ENCODE measurements at places on chromosomes 6 and 20. TPM values are rescaled to one million over a fixed set of nuclear protein-coding genes. Genes with fewer than 3 reads are reported as not detected.

MRPS10 gene
- total RNA-seq: 38.6 TPM

- no peak overlapping the region for H3K4me3 ChIP-seq
- DNase-seq: no peak
- H3K36me3 ChIP-seq: no peaks in the 10 kb centered on the region
- H3K4me1 ChIP-seq: peaks cover 28% of the 10 kb centered on the region
- no peaks in the 10 kb centered on the region for H3K27me3 ChIP-seq
Measured at GRCh38 chr6:54801669-54802068, 44.9 kb upstream of the FAM83B start.

GRCh38 chr6:13872681-13873080, 52.1 kb upstream of the RNF182 start:
- peak overlapping the region; percentile 99 for H3K27ac ChIP-seq
- H3K36me3 ChIP-seq: no peaks in the 10 kb centered on the region
- no peaks in the 10 kb centered on the region for H3K27me3 ChIP-seq
- H3K4me1 ChIP-seq: peaks cover 17% of the 10 kb centered on the region
- DNase-seq: no peak
- H3K4me3 ChIP-seq: peak overlapping the region; percentile 53

- H3K4me3 ChIP-seq: no peak overlapping the region
- no peak for DNase-seq
- no peak overlapping the region for H3K27ac ChIP-seq
- no peaks in the 10 kb centered on the region for H3K27me3 ChIP-seq
Measured at GRCh38 chr20:1478566-1478965, 11.9 kb upstream of the NSFL1C start.

DNA sequence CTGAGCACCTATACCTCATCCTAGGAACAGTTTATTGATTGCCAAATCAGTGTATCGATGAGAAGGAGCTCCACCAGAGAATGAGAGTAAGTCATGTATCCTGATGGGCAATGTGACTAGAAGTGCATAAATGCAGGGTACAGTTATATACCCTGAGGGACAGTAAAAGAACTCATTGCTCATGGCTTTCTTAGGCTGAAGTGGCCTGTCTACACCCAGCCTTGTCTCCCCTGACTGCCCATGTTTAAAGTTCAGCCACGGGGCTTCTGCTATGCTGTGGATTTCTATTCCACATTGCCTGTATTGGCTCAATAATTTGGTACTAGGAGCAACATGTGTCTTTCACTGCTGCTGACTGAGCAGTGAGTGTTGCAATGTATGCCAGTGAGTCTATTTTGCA, 400.4 kb upstream of the IMPG1 start:
- no peak overlapping the region for H3K27ac ChIP-seq

OR12D3 gene
- total RNA-seq: not detected

DNA sequence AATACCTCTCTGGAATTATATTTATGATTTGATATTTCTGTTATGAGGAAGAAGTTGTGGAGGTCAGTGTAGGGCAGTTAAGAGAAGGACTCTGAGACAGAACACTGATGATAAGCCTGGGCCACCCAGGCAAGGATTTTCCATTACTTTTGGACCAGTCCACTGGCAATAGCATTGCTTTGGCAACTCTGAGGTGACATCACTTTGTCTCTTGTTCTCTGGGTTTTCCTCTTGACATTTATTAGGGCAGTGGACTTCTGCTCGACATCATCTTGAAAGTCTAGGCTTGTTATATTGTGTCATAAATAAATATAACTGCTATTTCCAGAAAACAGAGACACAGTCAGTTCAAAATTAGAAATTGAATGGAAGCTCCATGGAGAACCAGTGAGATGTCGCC, 268.0 kb downstream of the SMOC2 start:
- no peak overlapping the region for H3K4me3 ChIP-seq
- DNase-seq: no peak
- no peaks in the 10 kb centered on the region for H3K36me3 ChIP-seq
- H3K27me3 ChIP-seq: no peaks in the 10 kb centered on the region
- H3K27ac ChIP-seq: no peak overlapping the region
- H3K4me1 ChIP-seq: no peaks in the 10 kb centered on the region

DNA sequence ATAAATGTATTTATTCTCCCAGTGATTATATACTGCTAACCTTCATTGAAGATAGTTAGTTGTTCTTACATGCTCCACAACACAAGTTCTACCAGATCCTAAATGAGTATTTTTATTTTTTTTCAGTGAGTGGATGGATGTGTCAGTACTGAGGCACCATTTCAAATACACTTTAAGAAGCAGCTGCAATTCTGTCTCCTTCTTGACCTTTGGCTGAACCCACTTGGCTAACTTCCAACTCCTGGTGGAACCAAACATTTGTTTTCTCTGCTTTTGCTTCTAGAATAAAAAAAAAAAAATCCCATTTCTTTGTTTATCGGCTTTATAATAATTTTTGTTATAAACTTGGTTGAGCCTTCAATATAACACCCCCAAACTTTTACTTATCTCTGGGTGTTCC, 458.3 kb upstream of the MAP3K7 start:
- no peaks in the 10 kb centered on the region for H3K27me3 ChIP-seq
- no peaks in the 10 kb centered on the region for H3K36me3 ChIP-seq
- no peak overlapping the region for H3K4me3 ChIP-seq
- no peak overlapping the region for H3K27ac ChIP-seq

DNA sequence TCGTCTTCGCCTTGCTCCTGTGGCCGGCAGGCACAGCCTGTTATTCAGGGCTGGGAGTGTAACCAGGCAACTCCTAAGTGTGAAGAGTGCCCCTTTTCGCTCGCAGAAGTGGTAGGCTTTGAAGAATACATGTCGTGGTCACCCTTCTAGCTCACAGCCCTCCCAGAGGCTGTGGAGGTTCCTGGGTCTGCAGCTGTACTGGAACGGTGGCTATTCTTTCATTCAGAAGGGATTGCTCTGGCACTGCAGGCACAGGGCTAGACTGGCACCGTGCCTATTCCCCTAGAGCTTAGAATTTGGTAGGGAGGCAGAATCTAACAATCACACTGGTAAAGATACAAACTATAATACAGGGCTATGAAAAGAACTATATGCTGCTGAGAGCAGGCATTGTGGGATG, 1.1 kb upstream of the SRSF12 start:
- H3K36me3 ChIP-seq: no peaks in the 10 kb centered on the region
- no peaks in the 10 kb centered on the region for H3K4me1 ChIP-seq
- DNase-seq: no peak
- H3K27ac ChIP-seq: no peak overlapping the region
- H3K4me3 ChIP-seq: no peak overlapping the region

WFDC10B gene
- total RNA-seq: not detected

GRCh38 chr6:137036566-137037300, 8.0 kb downstream of the IL20RA start:
- no peak for DNase-seq
- no peak overlapping the region for H3K4me3 ChIP-seq
- no peaks in the 10 kb centered on the region for H3K4me1 ChIP-seq
- H3K27me3 ChIP-seq: no peaks in the 10 kb centered on the region
- no peaks in the 10 kb centered on the region for H3K36me3 ChIP-seq

ZNF322 gene
- total RNA-seq: 22.5 TPM

RRAGD gene
- total RNA-seq: 5.9 TPM

- no peak overlapping the region for H3K4me3 ChIP-seq
- H3K27me3 ChIP-seq: no peaks in the 10 kb centered on the region
- no peak overlapping the region for H3K27ac ChIP-seq
- no peaks in the 10 kb centered on the region for H3K4me1 ChIP-seq
Measured at GRCh38 chr6:25389471-25389870, 110.3 kb downstream of the CARMIL1 start.

WFDC2 gene
- 14.3 TPM for total RNA-seq

GRCh38 chr6:29483735-29484134, 4.0 kb downstream of the MAS1L start:
- no peaks in the 10 kb centered on the region for H3K27me3 ChIP-seq
- DNase-seq: no peak
- no peak overlapping the region for H3K27ac ChIP-seq

DACT2 gene
- total RNA-seq: 21.1 TPM

GRCh38 chr6:387293-387741, 4.2 kb upstream of the IRF4 start:
- DNase-seq: no peak
- H3K27me3 ChIP-seq: no peaks in the 10 kb centered on the region
- no peaks in the 10 kb centered on the region for H3K36me3 ChIP-seq
- no peak overlapping the region for H3K4me3 ChIP-seq
- no peaks in the 10 kb centered on the region for H3K4me1 ChIP-seq
